ENCODE measurements at places on chromosomes 12 and 14.

DNA sequence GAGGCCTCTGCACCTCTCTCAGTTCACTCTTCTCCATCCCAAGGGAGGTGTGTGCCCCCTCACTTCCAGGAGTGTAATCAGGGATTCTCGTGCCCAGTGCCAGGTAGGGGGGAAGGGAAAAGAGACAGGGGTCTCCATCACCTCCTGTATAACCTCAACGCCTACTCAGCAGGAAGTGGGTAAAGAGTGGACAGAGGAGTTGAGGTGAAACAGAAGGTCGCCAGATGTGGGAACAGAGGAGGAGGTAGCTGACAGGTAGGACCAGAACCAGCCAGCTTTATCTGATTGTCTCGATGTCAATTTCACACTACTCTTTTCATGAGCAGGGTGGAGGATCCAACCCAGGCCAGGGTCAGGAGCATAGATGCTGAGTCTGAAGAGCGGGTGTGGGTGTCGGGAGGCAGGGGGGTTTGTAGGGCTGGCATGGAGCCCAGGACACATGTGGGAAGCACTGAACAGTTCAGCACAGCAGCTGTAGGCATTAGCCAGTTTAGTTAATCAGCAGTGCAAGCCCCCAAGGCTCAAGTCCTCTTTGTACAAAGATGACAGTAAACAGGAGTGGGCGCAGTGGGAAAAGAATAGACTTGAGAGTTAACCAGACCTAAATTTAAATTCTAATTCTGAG, 213.5 kb downstream of the PELI2 start:
- no peak for DNase-seq

- no peak for DNase-seq
Observed at GRCh38 chr14:84208451-84208850, 1321.5 kb upstream of the FLRT2 start.

DNA sequence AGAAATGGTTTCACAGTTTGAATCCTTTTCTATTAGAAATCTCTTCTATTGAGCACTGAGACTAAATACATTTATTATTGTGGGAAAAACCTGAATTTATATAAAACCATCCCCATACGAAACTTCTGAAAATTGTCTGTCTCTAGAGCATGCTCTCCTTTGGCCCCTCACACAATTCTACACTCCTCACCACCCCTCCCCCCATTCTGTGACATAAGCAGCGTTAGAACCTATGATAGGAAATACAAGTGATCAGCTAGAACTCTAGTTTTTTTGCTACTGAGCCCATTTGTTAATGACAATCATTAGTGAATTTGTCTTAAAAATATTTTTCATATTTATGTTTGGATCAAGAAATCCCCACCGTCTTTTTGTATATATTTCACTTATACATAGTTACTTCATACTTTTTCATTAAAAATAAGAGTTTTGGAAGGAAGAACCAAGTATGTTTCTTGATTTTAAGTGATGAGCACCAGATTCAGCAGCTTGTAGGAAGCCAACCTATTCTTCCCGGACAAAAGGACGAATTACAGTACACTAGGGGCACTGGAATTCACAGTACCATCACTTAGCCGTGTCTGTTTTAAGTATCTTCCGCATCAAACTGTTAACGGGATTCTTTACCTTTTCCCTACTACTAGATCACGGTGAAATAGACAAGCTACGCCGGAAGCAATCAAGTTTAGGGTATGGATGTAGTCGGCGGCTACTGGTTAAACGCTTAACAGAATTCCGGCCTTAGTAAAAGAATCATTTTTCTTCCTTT, 724 bp downstream of the GTSF1 start:
- DNase-seq, result no peak

GRCh38 chr14:98689951-98690350, 582.0 kb downstream of the BCL11B start:
- DNase-seq, result no peak

DNA sequence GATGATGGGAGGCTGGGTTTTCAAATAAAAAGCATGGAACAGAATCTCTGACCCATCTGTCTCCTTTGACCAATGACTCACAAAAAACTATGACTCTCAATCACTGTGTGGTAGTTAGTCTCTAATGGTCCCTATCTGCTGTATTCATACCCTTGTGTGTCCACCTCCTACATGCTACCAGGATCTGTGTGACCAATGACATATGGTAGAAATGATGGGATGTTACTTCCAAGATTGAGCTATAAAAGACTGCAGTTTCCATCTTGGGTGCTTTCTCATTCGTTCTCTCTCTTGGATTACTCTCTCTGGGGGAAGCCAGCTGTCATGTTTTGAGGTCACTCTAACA, 144.7 kb upstream of the BTG1 start:
- no peak for DNase-seq

- no peak for DNase-seq
Observed at GRCh38 chr12:10030446-10030845, at the start of gene CLEC9A. Gene CLEC9A (plus strand): TSS chr12:10030682. CDS start chr12:10052688, 22,006 bp downstream.

DNA sequence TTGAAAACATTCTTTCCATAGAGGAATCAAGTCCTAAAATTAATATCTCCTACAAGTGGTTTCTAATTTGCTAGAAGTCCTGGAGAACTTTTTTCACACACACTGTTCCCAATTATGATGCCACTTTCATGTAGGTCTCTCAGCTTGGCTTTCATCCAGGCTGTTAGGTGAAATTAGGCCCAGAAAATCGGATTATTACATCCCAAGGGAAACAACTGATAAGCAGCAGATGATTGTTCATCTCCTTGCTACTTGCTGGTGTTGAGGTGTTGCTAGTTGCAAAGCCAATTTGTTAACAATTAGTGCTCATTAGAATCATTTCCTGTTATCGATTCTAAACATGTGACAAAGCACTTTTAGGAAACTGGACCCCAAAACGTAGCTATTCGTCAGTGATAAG, 248.0 kb downstream of the PDZRN4 start:
- no peak for DNase-seq

DNA sequence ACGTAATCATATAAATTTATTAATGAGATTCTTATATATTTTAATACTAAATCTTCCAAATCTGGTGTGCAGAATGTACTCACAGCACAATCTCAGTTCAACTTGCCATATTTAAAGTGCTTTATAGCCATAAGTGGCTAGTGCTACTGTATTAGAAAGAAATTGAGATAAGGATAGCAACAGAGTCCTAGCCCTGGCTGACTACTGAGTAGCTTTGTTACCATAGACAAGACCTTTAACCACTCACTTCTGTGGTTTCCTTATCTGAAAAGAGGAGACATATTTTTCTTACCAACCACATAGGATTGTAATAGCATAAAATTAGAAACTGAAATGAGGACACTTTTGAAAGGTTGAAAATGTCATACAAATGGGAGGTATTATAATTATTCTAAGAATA, 2.0 kb upstream of the CHURC1 start:
- DNase-seq, result no peak

Data from stimulated activated CD4-positive, alpha-beta T cell treated with anti-CD3 and anti-CD28 coated beads, Interleukin-4, amount 100 ng/mL, for 24 hours (primary cell).